GM13976 (cell line): ENCODE measurements at places on chromosomes 6 and 20.

DNA sequence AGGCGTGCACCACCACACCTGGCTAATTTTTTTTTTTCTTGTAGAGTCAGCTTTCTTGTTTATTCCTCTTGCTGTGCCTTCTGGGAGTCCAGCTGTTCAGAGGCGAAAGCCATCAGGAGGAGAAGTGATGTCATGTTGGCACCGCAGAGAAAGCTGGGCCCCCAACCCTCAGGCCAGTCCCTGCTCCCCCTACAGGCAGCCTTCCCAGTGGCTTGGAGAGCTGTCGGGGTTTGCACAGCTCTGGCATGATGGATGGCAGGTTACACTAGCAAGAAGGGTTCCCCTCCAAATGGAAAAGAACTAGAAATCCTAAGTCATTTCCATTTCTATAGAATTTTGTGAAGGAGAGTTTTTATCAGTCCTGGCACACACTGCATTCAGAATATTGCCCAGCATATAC lies 72.6 kb downstream of the C6orf52 start:
- no peak for DNase-seq

GRCh38 chr6:110491644-110492317 lies 15.4 kb upstream of the SLC22A16 start:
- DNase-seq = peak; percentile 26

DNA sequence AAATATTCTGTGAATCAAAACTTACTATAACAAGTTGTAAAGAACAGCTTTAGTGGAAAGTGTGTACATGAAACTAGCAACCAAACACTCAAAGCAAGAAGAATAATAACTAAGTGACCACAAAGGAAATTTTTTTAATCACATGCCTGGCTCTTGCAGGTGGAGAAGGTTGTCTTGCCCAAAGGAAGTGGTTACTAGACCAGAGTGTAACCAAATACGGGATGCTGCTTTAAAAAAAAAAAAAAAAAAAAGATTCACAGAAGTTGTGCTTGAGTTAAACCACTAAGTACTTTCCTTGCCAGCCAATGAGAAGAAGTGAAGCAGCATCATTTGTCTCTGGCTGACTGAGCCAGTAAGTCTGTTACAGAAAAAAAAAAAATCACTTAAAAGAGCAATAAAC lies 19.1 kb upstream of the HLA-DQB1 start:
- DNase-seq = peak; percentile 61

DNA sequence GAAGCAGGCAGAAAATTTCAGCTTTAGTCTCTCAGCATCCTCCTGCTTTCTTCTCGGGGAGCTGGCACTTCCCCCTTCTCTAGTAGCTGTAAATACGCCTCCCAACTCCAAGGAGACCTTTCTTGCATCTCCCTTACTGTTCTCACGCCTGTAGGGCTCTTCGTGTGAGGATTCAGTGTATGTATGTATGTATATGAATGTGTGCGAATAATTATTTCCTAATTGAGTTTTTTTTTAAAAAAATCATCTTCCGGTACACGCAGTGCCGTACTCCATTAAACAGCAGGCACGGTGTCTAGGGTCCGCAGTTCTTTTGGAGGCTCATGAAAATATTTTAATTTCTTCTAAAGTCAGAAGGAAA lies 85.4 kb downstream of the HFE start:
- no peak for DNase-seq

DNA sequence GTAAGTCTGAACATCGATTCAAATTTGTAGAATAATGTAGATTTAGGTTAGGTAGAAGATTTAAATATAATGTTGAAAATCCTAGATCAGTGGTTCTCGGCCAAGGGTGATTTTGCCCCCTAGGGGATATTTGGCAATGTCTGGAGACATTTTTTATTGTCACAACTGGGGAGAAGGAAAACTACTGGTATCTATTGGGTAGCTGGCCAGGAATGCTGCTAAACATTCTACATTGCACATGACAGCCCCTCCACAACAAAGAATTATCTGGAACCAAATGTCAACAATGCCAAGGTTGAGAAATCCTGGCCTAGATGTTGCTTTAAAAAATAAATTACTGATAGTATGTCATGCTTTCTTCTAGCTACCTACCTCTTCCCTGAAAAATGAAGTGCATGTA lies 76.1 kb downstream of the HIVEP2 start:
- no peak for DNase-seq

- no peak for DNase-seq
These were observed 16.4 kb downstream of the ABT1 start for GRCh38 chr6:26613201-26613600.

DNA sequence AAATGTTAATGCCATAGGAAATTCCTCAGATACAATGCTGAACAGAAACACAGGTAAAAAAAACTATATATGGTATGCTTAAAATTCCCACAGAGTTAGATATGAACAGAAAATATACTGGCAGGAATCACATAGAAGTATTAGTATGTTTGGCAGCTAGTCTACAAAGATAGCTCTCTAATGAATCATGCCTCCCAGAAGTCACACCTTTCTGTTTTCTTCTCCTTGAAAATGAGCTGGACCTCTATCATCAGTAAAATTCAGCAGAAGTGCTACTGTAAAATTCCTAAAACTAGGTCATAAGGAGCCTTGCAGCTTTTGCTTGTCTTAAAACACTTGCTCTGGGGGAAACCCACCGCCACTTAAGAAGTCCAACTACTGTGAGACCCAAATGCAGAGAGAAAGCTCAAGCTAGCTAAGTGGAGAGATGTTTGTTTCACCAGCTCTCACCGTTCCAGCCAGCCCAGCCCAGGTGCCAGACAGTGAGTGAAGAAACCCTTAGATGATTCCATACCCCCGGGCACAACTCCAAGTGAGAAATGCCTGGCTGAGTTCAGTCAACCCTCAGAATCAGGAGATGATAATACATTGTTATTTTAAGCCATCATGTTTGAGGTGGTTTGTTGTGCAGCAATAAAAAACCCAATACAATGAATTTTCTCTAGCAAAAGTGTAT lies 43.0 kb downstream of the TSPYL4 start:
- no peak for DNase-seq

DNA sequence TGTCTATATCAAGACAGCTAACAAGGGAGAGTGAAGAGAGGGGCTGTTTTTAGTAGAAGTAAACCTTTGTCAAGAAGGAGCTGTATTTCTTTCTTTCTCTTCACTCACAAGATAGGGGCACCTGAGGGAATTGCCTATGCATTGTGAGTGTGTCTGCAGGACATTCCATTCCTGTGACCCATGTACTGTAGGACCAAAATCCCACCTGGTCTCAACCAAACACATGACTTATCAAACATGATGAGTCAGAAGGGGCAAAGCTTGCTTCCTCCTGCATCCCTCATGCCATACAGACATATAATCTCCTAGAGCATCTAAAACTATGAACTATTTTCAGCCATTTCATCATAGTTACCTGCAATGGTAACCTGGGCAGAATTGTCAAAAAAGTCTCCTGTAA lies 21.8 kb downstream of the PKHD1 start:
- DNase-seq = no peak

- DNase-seq = peak; percentile 57
These were observed 1.0 kb downstream of the AFDN start for GRCh38 chr6:167827583-167828324.

DNA sequence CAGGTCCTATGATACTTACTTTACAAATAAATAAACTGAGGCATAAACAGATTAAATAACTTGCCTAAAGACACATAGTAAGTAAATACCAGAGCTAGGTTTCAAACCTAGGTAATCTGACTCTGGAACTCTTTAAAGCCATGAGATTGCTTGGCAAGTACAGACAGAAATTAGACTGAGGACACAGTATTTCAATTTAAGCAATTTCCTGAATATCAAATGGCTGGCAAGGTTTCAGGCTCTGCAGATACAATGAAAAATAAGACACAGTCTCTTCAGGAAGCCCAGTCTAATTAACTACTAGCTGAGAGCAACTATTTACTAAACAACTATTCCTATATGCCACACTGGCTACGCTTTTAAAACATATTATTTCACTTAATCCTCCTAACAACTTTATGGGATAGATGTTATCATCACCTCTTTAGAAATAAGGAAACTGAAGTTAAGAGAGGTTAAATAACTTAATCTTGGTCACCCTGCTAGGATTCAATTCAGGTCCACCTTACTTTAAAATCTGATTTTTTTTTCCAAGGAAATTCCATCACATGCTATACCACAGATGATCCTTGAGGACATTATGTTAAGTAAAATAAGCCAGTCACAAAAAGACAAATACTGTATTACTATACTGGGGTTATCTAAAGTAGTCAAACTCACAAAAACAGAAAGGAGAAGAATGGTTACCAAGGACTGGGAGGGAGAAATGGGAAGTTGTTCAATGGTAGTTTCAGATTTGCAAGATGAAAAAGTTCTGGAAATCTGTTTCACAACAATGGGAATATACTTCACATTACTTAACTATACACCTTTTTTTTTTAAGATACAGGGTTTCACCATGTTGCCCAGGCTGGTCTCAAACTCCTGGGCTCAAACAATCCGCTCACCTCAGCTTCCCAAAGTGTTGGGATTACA lies 4.1 kb downstream of the TRPC4AP start:
- no peak for DNase-seq

DNA sequence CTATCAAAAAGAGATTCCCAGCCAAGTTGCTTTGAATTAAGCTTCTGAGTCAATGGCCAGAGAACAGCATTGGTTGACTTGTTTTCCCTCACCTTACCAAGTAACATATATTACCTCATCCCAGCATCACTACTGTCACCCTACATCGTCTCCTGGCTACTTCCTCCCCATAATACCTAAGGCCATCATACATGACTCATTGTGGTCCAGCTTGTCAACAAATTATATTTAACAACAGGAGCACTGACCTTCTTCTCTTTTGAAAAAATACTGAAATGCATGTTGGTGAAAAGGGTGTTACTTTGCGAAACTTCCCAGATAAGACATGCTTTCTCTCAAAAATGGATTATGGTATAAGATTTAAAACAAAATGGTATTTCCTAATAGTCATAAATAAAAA lies 106.9 kb downstream of the TBX18 start:
- no peak for DNase-seq

- DNase-seq = no peak
These were observed 105.2 kb upstream of the CITED2 start for GRCh38 chr6:139479433-139480222.

GRCh38 chr6:27251112-27251605 lies 3.7 kb downstream of the PRSS16 start:
- peak; percentile 93 for DNase-seq

GRCh38 chr6:27679308-27679963 lies 206.5 kb upstream of the ZNF184 start:
- DNase-seq = no peak

DNA sequence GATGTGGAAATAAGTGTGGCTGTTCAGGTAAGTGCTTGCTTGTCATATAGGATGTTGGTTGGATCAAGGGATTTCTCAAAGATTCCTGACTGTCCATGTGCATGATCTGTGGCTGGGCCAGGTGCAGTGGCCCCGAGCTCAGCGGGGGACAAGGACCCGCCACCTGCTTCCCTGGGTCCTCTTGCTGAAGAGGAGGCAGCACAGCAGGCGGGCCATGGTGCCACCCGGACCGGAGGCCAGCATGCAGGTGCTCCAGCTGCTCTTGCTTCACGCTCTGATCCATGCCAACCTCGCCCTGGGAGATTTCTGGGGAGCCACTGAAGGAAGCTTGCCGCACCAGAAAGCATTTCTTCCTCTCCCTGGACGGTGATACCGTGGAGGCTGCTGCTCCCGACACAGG lies 173.8 kb downstream of the HIVEP2 start:
- DNase-seq = no peak

- peak; percentile 74 for DNase-seq
These were observed 55.7 kb upstream of the SLC23A2 start for GRCh38 chr20:5056801-5057599.

DNA sequence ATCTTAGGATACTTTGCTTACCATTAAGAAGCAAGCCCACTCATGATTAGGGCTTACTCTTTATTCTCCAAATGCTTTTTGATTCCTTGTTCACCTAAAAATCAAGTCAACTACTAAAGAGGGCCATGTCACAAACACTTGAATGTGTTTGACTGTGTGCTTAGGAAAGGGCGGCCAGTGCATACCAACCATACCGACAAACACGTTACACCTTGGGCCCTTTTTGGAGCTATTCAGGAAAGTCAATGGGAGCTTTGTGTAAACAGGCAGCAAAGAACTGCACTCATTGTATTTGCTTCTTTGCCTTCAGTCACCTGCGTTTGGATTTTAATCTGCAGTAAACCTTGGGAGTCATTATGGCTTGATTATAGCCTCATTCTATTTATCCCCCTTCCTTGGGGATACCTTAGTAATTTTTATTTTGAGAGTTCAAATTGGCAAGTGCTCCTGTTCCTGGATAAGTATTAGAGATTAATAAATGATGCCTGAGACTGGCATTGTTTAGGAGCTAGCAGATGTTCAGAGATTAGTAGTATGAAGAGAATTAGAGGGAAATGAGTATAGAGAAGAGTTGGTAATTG lies 102.6 kb upstream of the HDGFL1 start:
- no peak for DNase-seq

DNA sequence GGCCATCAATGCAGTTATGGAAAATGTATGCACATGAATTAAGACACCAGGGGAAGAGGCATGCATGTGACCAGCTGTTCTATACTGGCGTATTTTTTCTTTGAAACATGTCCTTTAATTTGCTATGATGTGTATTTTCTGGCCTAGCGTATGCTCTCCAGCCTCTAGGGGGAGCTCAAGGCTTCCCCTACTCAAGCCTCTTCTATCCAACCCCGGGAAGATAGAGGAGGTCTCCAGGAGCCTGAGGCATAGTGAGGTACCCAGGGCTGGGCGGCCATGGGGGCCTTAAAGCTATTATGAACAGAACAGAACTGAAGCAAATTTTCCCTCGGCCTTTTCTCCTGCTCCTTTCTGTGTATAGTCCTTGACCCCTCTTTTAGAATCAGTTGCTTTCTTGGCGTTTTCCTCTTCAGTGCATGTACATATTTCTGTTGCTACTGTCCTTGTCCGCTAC lies 528.9 kb downstream of the MAFB start:
- DNase-seq = peak; percentile 12

GRCh38 chr6:30219244-30219643 lies 6.0 kb upstream of the TRIM26 start:
- DNase-seq = peak; percentile 71

DNA sequence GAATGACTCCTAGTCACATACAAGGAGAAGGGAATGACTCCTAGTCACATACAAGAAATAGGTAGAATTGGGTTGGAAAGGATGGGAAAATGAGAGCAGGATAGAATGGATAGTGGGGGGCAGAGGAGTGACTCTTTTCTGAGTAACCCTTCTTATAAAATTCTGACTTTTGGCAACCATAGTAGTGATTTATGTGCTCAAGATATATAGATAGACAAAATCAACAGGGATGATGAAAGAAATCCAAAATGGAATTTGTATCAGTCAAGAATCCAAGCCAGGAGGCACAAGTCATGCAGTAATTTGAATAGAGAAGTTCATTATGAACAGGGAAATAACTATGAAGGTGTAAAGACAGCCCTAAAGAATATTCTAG lies 41.7 kb downstream of the ADAT2 start:
- no peak for DNase-seq
